ENCODE measurements at places on chromosomes 3 and 15.
A peak's percentile ranks its signal among the peaks of the same experiment; 100 is the strongest.

GRCh38 chr3:190616637-190617036, 102.8 kb downstream of the IL1RAP start:
- no peak for DNase-seq

- no peak for DNase-seq
These were observed 702 bp upstream of the DNAJC17 start for GRCh38 chr15:40807888-40808461.

DNA sequence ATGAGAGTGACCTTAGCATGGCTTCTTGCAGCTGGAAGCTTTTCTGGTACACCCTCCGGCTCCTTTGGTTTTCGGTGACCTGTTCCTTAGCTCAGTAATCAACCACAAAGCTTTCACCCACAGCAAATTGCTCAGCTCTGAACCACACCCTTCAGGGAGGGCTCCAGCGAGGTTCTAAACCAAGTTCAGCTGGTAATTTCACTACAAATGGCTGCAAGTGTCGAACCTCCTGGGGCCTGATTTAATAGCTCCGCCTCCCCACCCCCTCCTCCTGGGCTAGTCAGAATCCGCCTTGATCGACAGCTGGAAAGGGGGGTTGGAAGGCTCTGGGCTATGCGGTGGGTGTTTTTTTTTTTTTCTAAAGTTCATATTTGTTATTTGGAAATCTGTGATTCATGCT, 150.9 kb upstream of the MCTP2 start:
- no peak for DNase-seq

DNA sequence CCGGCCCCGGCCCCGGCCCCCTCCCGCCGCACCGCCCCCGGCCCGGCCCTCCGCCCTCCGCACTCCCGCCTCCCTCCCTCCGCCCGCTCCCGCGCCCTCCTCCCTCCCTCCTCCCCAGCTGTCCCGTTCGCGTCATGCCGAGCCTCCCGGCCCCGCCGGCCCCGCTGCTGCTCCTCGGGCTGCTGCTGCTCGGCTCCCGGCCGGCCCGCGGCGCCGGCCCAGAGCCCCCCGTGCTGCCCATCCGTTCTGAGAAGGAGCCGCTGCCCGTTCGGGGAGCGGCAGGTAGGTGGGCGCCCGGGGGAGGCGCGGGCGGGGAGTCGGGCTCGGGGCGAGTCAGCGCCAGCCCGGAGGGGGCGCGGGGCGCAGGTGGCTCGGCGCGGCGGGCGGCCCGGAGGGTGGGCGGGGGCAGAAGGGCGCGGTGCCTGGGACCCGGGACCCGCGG, 352 bp downstream of the CHRD start:
- DNase-seq, result no peak

- DNase-seq, result no peak
These were observed 281.6 kb upstream of the TMCO5A start for GRCh38 chr15:37652646-37653417.

GRCh38 chr3:136105044-136105443, 91.1 kb downstream of the MSL2 start:
- no peak for DNase-seq

DNA sequence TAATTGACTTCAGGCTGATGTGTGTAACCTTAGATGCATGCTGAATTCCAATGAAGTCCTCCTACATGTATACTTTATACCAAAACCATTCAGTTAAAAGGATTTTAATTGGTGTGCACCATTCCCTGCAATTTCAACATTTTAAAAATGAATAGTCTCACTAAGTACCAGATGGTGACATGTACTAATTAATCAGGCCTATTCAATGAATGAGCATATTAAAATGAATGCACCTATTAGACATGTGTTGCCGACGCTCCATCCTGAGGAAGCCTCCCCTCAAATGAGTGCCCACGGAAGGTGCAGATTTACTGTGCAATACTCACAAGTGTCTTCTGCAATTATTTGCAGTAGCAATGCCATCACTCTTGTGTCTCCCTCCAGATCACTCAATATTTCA, 124.7 kb upstream of the TSPAN3 start:
- no peak for DNase-seq

DNA sequence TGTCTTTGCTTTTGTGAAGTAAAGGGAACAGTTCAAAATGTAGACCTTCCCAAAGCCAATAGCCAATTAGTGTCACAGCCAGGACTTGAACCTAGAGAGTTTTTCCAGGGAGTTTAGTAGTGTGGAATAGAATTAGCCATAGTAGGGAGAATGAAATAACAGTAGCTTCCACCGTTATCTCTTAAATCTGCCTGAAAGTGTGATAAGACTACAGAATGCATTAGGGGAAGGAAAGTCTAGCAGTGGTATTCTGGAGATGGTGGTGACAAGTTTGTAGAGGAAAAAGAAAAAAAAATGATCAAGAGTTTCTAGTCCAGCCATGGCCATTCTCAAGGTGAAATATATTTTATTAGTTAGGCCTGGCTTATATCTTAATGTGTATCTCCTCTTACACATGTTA, 13.8 kb downstream of the ATP11B start:
- DNase-seq, result no peak

GRCh38 chr15:81033508-81033907, 32.8 kb downstream of the TLNRD1 start:
- DNase-seq, result no peak

GRCh38 chr3:86388820-86389219, 602.1 kb downstream of the VGLL3 start:
- DNase-seq, result no peak

GRCh38 chr15:29613951-29614382, 208.3 kb downstream of the TJP1 start:
- no peak for DNase-seq

DNA sequence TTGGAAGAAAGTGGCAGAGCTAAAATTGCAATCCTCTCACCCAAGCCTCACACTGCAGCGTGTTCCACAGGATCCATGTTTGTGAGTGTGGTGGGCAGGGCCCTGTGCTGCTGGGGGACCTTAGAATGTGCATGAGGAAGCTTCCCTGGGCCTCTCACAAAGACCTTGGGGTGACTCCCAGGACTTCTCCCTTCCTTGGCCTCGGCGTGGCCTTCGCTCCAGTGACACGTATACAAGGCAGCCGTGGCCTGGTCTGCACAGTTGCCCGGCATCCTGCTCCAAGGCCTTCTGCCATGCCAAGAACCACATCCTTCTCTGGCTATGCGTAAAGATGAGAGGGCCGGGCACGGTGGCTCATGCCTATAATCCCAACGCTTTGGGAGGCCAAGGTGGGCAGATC, 196.4 kb downstream of the UACA start:
- DNase-seq, result no peak

DNA sequence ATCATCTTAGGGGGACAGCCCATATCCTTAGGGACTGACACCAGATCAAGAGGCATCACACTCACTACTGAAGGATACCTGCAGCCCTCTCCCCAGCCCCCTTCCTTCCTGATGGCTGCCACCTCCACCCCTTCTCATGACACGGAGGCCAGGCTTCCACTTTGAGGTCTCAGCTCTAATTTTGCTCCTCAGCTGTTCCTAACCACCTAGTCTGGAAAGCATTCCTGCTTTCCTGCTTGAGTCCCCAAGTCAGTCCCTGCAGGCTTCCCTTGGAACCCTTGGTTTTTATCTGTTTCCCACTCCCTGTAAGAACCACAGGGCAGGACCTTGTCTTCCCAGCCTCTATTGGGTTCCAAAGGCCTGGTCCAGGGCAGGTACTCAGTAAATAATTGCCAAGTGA, 3.2 kb downstream of the C3orf18 start:
- no peak for DNase-seq

- DNase-seq, result no peak
These were observed 114.8 kb downstream of the EOMES start for GRCh38 chr3:27607370-27607769.

DNA sequence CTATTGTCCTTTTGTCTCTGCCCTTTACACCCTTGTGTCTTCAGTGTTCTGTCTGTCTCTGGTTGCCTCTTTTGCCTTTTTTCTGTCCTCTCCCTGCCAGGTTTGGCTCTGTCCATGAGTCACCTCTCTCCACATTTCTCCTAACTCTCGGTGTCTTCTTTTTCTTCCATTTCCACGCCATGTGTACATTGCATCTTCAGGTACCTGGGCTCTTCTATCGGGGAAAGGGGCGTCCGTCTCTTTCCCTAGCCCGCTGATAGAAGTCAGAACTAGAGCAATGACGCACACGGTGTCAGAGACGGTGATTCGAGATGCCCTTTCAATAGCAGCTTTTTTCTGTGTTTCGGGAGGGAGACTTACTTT, 641 bp downstream of the OPA1 start:
- peak; percentile 27 for DNase-seq

DNA sequence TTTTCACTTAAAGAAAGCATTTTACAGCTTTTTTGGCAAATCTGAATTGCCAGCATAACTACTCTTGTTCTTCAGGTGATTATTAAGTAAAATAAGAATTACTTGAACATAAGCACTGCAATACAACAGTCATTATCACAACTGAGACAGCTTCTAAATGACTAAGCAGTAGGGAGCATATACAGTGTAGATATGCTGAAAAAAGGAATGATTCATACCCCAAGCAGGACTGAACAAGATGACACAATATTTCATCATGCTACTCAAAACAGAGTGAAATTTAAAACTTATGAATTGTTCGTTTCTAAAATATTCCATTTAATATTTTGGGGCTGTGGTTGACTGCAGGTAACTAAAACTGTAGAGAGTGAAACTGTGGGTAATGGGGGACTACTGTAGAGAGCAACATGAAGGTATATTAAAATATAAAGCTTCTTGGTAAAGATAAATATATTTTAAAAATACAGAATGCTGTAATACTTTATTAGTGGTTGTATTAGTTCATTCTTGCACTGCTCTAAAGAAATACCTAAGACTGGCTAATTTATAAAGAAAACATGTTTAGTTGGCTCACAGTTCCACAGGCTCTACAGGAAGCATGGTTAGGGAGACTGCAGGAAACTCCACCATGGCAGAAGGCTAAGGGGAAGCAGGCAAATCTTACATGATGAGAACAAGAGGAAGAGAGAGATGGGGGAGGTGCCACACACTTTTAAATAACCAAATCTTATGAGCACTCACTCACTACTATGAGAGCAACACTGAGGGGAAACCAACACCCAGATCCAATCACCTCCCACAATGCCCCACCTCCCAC, 84.8 kb downstream of the DCLK3 start:
- no peak for DNase-seq

- DNase-seq, result no peak
These were observed 110.8 kb upstream of the RAD18 start for GRCh38 chr3:9074079-9074478.

DNA sequence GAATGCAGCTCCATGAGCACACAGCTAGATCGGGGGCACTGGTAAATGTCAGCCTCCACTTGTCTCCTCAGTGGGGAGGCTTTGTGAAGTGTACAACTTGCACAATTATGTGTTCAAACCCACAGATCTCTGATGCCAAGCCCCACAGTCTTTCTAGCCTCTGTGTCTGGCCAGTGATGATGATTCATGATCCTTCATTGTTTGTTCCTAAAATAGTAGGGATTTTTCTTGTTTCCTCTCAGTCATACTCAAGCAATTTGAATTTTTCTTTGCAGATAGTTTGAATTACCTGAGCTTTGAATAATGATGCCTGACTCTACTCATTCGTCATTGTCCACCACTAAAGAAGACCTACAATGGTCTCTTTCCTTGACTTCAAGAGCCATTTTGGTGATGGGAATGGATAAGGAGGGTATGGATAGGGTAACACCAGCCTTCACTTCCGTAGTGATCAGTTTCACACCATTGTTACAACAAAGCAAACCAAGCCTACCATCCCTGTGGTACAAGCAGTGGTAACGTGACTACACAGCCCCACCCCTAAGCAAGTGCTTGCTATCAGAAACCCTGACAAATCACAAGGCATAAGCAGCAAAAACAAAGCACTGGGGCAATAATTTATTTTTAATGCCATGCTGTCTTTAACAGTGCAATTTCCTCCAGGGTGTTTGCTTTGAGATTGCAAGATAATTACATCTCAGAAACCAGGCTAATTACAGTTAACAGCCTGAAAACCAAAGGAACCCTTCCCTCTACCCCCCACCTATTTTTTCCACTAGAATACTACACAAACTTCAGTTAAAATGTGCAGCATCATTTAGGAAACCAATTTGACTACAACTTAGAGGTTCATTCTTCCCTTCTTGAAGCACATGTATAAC, 114.1 kb upstream of the PPP2R3A start:
- DNase-seq, result no peak

GRCh38 chr15:80556694-80557367, 138.3 kb upstream of the ABHD17C start:
- DNase-seq, result peak; percentile 23

GRCh38 chr15:60363087-60363549, 34.7 kb downstream of the ANXA2 start:
- DNase-seq, result no peak

DNA sequence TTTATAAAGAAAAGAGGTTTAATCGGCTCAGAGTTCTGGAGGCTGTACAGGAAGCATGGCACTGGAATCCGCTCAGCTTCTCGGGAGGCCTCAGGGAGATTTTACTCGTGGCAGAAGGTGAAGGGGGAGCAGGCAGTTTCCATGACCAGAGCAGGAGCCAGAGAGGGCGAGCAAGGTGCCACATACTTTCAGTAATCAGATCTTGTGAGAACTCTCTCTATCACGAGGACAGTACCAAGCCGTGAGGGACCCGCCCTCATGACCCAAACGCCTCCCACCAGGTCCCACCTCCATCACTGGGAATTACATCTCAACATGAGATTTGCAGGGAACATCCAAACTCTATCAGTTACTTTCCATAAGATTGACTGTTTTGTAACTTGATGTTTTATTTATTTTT, 70.7 kb upstream of the SYN2 start:
- DNase-seq, result no peak

GRCh38 chr3:162390891-162391290, 894.3 kb downstream of the OTOL1 start:
- no peak for DNase-seq

DNA sequence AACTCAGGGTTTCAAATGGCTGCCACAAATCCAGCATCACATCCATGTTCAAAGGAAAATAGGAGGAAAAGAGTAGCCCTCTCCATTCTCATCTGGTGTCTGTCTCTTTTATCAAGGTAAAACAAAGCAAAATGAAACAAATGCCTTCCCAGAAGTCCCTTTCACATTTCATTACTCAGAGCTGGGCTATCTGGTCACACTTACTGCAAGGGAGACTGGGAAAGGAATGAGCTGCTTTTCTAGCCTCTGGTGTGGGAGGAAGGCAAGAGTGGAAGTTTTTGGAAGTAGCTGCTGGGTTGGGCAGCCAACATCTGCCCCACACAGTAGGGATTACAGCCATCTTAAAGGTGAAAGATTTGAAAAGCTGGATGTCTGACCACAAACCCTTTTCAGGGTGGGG, 51.8 kb downstream of the KLF15 start:
- DNase-seq, result peak; percentile 17

- DNase-seq, result no peak
These were observed 127.6 kb downstream of the SOX2 start for GRCh38 chr3:181839039-181839915.

- DNase-seq, result no peak
These were observed 822 bp downstream of the ST8SIA2 start for GRCh38 chr15:92394309-92395097.

- no peak for DNase-seq
These were observed 133.2 kb downstream of the SLC25A26 start for GRCh38 chr3:66354001-66354400.

GRCh38 chr3:177597311-177598096, 400.2 kb upstream of the TBL1XR1 start:
- DNase-seq, result peak; percentile 57

GRCh38 chr3:170517242-170517945, 68.5 kb downstream of the SLC7A14 start:
- DNase-seq, result no peak
